GM23248 (cell line): ENCODE measurements at places on chromosomes 12 and 14. TPM values are rescaled to one million over a fixed set of nuclear protein-coding genes. Genes with fewer than 3 reads are reported as not detected.

ALKBH1 gene
- 13.2 and 13.4 TPM in 2 replicates for total RNA-seq

CIDEB gene
- 0.51 and 2.1 TPM in 2 replicates for total RNA-seq

PAPLN gene
- total RNA-seq, result 0.22 and 1.0 TPM in 2 replicates

LRRK2 gene
- total RNA-seq, result 7.0 and 17.1 TPM in 2 replicates

RFX4 gene
- not detected in 2 replicates for total RNA-seq

MFAP5 gene
- 344 and 390 TPM in 2 replicates for total RNA-seq

ART4 gene
- not detected in 2 replicates for total RNA-seq

FAM181A gene
- not detected in 2 replicates for total RNA-seq

- H3K27me3 ChIP-seq, result no peaks in the 10 kb centered on the region
- no peaks in the 10 kb centered on the region for H3K36me3 ChIP-seq
- peaks cover 33% of the 10 kb centered on the region for H3K4me1 ChIP-seq
Observed at GRCh38 chr14:33676135-33676566, 274.7 kb downstream of the EGLN3 start.

DNA sequence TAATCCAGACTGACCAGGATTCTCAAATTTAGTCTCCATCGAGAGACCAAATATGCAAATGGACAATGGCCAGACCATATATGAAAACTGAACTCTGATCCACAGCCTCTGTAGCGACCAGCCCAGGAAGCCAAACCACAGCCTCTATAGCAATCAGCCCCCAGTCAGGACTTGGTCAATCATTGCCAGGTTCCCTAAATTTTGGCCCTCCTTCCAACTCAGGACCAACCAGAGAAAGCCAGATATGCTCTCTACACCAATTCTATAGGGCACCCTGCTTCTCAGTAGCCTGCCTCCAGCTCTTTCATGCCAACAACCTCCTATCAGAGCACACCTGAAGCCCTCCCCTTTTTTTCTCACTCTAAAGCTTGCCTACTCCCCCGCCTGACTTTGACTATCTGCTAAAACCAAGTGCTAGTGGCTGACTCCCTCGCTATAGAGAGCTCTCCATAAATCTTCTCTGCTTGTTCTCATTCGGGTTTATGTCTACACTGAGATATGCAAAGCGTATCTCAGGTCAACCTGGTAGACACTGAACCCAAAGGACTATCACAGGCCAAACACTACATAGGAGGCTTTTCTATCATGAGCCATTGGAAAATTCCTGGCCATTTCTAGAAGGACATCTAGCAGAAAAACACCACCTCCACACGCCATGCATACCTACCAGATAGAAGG is 110.5 kb upstream of the FUT8 start:
- no peak for DNase-seq
- H3K4me3 ChIP-seq, result no peak overlapping the region
- no peaks in the 10 kb centered on the region for H3K27me3 ChIP-seq
- no peaks in the 10 kb centered on the region for H3K36me3 ChIP-seq
- peaks cover 12% of the 10 kb centered on the region for H3K4me1 ChIP-seq

DNA sequence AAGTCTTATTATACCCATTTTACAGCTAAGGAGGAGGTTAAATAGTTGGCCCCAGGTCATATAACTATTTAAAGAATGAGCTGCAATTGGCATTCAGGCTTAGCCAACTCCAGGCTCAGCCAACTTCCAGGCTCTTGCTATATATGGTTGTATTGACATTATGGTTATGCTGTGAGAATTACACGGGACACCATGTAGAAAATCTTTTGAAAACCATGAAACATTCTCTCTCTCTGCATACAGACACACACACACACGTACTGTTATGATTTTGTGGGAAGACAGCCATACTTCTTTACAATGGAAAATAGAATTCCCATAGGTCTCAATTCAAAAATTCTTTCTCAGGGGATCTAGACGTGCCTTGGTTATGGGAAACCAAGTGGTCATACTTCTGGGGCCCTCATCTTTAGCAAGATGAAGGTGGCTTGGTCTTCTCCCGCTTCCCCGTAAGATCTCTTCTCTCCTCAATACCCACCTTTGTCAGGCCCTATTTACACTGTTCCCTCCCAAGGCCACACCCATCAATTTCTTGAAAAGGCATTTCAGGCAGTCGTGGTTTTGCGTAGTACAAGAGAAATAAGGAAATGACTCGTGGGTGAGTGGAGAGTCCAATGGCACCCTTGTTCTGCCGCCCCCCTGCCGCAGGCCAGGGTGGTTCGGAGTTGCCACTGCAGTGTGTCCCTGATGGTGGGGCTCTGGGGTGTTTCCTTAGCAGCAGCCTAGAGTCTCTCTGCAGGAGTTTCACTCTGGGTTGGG is 10.0 kb upstream of the GPRC5A start:
- no peak overlapping the region for H3K4me3 ChIP-seq
- H3K27ac ChIP-seq, result peak overlapping the region; percentile 16; the same call in 1 of the 2 replicates
- no peaks in the 10 kb centered on the region for H3K36me3 ChIP-seq
- H3K4me1 ChIP-seq, result peaks cover 27% of the 10 kb centered on the region
- H3K27me3 ChIP-seq, result no peaks in the 10 kb centered on the region
- DNase-seq, result peak; percentile 84

DNA sequence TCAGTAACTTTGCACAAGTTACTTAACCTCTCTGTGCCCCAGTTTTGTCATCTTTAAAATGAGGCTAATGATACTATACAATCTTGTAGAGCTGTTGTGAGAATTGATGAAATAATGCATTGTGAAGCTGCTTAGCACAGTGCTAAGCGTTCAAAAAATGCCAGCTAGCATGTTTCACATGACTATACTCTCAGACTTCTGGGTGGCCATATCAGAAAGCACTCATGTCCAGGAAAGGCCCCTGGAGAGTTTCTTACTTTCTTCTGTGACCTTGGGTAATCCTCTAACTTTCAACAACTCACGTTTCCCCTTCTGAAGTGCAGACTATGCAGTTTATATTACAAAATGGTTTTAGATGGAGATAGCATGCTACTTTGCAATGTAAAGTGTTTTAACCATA is 68.1 kb downstream of the TPH2 start:
- no peak overlapping the region for H3K4me3 ChIP-seq
- peaks cover 10% of the 10 kb centered on the region for H3K27me3 ChIP-seq
- DNase-seq, result no peak
- no peaks in the 10 kb centered on the region for H3K36me3 ChIP-seq
- no peak overlapping the region for H3K27ac ChIP-seq
- peaks cover 16% of the 10 kb centered on the region for H3K4me1 ChIP-seq

- no peak overlapping the region for H3K4me3 ChIP-seq
- H3K4me1 ChIP-seq, result no peaks in the 10 kb centered on the region
- no peaks in the 10 kb centered on the region for H3K27me3 ChIP-seq
- H3K36me3 ChIP-seq, result no peaks in the 10 kb centered on the region
- no peak overlapping the region for H3K27ac ChIP-seq
Observed at GRCh38 chr12:127292736-127293135, 974.2 kb upstream of the TMEM132C start.

DNA sequence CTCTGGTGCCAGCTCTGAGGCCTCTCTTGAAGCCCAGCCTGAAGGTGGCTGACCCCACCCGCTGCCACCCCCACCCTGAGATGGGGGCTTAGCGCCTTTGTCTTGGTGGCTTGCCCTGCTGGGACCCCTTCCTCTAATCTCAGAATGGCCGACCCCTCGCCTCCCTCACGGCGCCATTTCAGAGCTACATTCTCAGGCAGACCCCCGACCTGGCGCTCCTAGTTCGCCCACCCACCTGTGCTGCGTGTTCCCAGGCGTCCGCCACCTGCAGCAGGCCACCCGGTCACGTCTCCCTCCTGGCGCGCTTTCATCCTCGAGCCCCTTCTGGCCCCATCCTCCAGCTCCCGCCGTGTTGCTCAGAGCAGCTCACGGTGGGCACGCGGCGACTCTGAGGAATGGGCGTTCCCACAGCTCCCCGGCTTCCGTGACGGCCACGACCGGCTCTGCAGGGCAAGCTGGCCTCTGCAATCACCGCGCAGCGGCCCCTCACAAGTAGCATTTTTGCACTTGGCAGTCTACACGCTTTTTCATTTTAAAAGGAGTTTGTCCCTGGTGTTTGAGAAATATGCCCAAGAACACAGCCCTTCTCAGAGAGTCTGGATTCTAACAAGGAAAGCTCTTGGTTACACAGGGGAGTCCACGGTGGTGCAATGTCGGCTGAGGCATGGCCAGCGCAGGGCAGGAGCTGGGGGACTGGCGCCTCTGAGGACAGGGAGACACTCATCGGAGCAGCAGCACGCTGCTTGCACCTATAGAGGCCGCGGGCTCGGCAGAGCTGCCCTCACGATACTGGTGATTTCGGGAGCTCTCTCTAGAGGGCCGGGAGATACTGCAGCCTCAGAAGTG is 105.7 kb upstream of the C14orf180 start:
- no peaks in the 10 kb centered on the region for H3K4me1 ChIP-seq
- H3K4me3 ChIP-seq, result no peak overlapping the region
- no peak overlapping the region for H3K27ac ChIP-seq
- no peaks in the 10 kb centered on the region for H3K27me3 ChIP-seq
- no peaks in the 10 kb centered on the region for H3K36me3 ChIP-seq
- DNase-seq, result no peak

DNA sequence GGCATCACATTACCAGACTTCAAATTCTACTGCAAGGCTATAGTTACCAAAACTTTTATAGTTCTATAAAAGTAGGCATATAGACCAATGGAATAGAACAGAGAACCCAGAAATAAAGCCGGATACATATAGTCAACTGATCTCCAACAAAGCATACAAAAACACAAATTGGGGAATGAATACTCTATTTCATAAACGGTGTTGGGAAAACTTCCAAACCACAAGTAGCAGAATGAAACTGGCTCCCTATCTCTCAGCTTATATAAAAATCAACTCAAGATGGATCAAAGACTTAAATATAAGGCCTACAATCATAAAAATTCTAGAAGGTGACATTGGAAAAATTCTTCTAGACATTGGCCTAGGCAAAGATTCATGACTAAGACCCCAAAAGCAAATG is 187.9 kb upstream of the PLXNC1 start:
- no peak overlapping the region for H3K27ac ChIP-seq
- DNase-seq, result no peak
- no peak overlapping the region for H3K4me3 ChIP-seq
- H3K27me3 ChIP-seq, result no peaks in the 10 kb centered on the region
- no peaks in the 10 kb centered on the region for H3K36me3 ChIP-seq
- peaks cover 9% of the 10 kb centered on the region for H3K4me1 ChIP-seq

GRCh38 chr12:45348311-45348710 is 132.4 kb downstream of the ANO6 start:
- no peak overlapping the region for H3K4me3 ChIP-seq
- no peak overlapping the region for H3K27ac ChIP-seq
- no peak for DNase-seq
- H3K27me3 ChIP-seq, result no peaks in the 10 kb centered on the region
- H3K4me1 ChIP-seq, result peaks cover 8% of the 10 kb centered on the region

GRCh38 chr14:30180219-30180618 is 252.6 kb upstream of the PRKD1 start:
- H3K4me3 ChIP-seq, result no peak overlapping the region
- no peak overlapping the region for H3K27ac ChIP-seq
- H3K27me3 ChIP-seq, result no peaks in the 10 kb centered on the region
- H3K36me3 ChIP-seq, result no peaks in the 10 kb centered on the region

DNA sequence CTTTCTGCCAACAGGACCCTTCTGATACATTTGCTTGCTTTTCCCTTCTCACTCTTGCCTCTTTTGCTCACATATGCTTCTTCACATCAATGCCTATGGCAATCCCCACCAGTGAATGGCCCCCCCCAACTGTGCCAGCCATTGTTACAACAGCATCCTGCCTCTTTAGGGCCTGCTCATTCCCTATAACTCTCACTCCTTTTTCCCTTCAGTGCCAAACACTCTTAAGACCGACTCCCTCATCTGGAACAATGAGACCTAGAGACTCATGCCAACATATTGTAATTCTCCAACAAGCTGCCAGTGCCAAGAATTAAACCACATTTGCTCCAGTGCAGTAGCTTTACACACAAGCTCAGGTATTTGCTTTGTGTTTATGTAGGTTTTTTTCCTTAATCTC is 189.0 kb downstream of the SOX5 start:
- no peak overlapping the region for H3K4me3 ChIP-seq
- DNase-seq, result no peak
- no peak overlapping the region for H3K27ac ChIP-seq
- no peaks in the 10 kb centered on the region for H3K36me3 ChIP-seq

GRCh38 chr12:22130671-22131070 is 84.7 kb downstream of the CMAS start:
- H3K36me3 ChIP-seq, result no peaks in the 10 kb centered on the region
- no peaks in the 10 kb centered on the region for H3K27me3 ChIP-seq
- no peak for DNase-seq
- no peak overlapping the region for H3K27ac ChIP-seq
- H3K4me1 ChIP-seq, result no peaks in the 10 kb centered on the region
- H3K4me3 ChIP-seq, result no peak overlapping the region

DNA sequence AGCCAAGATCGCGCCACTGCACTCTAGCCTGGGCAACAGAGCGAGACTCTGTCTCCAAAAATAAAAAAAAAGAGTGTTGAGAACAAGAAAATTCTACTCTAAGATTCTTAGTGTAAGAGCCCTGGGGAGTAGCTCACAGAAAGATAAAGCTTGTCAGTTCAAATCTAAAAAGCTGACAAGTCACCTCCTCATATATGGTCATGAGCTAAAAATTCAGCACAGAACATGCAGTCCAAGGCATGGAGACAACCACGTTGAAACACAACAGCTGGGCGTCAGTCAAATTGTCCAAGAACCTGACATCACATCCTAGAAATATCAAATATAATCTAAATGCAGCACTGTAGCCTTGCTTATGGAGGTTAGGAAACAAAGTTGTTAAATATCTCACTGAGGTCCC is 47.8 kb downstream of the CLIP1 start:
- no peaks in the 10 kb centered on the region for H3K4me1 ChIP-seq
- no peak for DNase-seq
- peaks cover 31% of the 10 kb centered on the region for H3K36me3 ChIP-seq
- no peaks in the 10 kb centered on the region for H3K27me3 ChIP-seq
- no peak overlapping the region for H3K27ac ChIP-seq
- no peak overlapping the region for H3K4me3 ChIP-seq

DNA sequence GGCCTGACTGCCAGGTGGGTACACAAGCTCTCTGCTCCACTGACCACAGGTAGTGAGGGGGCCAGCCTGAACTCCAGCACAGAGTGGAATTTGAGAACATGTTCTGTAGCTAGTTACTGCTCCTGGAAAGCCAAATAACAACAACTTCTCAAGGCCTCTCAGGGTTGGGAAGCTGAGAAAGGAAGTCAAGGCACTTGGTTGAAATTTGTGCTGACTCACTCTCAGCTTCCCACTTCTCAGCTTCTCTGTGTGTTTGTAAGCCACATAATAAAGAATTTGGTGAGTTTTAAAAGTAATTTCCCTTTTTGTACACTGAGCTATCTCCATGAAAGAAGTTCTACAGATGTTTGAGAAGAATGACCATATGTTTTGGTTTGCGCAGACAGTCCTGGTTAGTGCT is 234.9 kb downstream of the KTN1 start:
- DNase-seq, result peak; percentile 19
- H3K4me1 ChIP-seq, result no peaks in the 10 kb centered on the region
- no peak overlapping the region for H3K27ac ChIP-seq
- H3K27me3 ChIP-seq, result no peaks in the 10 kb centered on the region
- no peak overlapping the region for H3K4me3 ChIP-seq

- H3K4me3 ChIP-seq, result no peak overlapping the region
- peaks cover 52% of the 10 kb centered on the region for H3K36me3 ChIP-seq
- no peak overlapping the region for H3K27ac ChIP-seq
- no peak for DNase-seq
- peaks cover 16% of the 10 kb centered on the region for H3K4me1 ChIP-seq
Observed at GRCh38 chr14:31391473-31391872, 28.9 kb downstream of the HEATR5A start.
